ENCODE measurements at places on chromosomes 11 and 22.

DNA sequence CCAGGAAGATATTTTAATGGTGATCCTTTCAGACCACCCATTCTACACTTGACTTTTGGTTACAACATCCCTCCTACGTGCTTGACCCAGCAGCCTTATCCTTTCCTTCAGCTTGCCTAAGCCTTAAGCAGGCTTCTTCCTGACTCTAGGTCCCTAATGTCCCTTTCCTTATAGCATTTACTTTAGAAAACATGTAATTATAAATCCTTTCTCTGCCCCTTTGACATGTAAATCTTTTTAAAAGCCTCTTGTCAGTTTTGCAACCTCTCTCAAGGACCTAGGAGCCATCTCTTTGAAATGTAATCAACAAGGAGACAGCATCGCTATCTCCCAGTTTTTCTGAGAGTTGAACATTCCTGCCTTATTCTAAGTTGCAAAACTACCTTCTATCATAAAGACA is 1255.2 kb downstream of the LRRC4C start:
- no peak for DNase-seq
- no peak overlapping the region for H3K4me3 ChIP-seq
- H3K27me3 ChIP-seq: no peaks in the 10 kb centered on the region
- no peak overlapping the region for H3K27ac ChIP-seq

GRCh38 chr11:79453617-79454016 is 12.8 kb upstream of the TENM4 start:
- H3K4me1 ChIP-seq: no peaks in the 10 kb centered on the region
- peaks cover 14% of the 10 kb centered on the region for H3K27me3 ChIP-seq
- no peak for DNase-seq

DNA sequence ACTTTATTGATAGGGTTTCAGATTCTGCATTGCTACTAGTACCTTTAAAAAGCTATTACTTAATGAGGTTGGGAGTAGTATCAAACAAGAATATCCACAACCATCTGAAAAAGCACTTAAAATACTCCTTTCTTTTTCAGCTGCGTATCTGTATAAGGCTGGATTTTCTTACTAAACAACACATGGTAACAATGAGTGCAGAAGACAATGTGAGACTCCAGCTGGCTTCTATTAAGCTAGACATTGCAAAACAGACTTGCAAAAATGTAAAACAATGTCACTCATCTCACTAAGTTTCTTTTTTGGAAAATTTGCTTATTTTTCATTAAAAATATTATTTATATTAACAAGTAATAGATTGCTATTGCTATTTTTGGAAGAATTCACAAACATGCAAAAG is 132.6 kb downstream of the WNT11 start:
- no peak for DNase-seq
- no peak overlapping the region for H3K4me3 ChIP-seq
- peaks cover 7% of the 10 kb centered on the region for H3K4me1 ChIP-seq
- H3K36me3 ChIP-seq: peaks cover 6% of the 10 kb centered on the region

DNA sequence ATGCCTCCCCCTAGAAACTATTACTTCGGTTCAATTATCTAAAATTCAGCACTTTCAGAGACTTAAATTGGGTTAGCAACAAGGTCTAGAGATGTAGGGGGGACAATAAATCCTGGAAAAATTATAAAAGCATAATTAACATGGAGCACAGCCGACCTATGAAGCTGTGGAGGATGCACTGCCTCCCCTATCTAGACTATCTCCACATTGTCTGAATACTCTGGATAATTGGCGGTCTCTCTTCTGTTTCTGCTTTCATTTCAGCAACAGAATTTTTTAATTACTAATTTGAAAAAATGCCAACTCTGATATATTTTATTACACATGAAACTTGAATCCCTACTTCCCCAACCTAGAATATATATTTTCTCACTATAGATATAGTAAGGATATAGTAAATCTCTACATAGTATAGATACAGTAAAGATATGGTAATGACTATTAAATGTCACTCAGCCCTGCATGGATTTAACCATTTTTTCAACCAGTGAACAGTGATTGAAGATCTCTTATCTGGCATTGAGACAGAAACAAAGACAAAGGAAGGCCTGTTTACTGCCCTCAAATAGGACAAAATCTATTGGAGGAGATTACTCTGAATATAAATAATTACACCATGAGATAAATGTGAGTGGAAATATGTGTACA is 157.6 kb downstream of the BLID start:
- H3K4me3 ChIP-seq: no peak overlapping the region
- H3K27ac ChIP-seq: no peak overlapping the region
- H3K27me3 ChIP-seq: peaks cover 3% of the 10 kb centered on the region
- no peaks in the 10 kb centered on the region for H3K36me3 ChIP-seq
- DNase-seq: no peak

DNA sequence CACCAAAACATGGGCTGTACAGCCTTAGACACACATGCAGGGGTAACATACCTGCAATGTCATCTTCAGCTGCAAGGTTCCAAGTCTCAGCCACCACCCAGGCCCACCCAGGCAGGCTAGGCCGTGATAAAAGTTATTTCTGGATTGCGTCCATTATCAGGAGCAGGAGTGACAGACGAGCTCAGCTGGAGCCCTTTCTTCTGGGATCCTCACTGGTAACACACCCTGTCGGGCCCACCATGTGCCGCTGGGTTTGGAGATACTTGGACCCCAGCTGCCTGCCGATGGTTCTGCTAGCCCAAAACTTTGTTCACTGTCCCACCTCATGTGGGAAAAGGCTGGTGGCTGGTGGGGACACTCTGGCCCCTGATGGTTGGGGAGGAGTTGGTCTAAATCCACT is 24.8 kb downstream of the TMPRSS5 start:
- DNase-seq: no peak
- H3K27me3 ChIP-seq: peaks cover 3% of the 10 kb centered on the region
- no peak overlapping the region for H3K4me3 ChIP-seq
- no peaks in the 10 kb centered on the region for H3K36me3 ChIP-seq
- H3K27ac ChIP-seq: no peak overlapping the region

All from activated naive CD8-positive, alpha-beta T cell treated with anti-CD3 and anti-CD28 coated beads, Interleukin-2, amount 50 U/mL, for 24 hours (primary cell).